ENCODE measurements at places on chromosomes 2 and 18.

GRCh38 chr2:197079414-197079813 lies 152.9 kb upstream of the PGAP1 start:
- no peak for DNase-seq

DNA sequence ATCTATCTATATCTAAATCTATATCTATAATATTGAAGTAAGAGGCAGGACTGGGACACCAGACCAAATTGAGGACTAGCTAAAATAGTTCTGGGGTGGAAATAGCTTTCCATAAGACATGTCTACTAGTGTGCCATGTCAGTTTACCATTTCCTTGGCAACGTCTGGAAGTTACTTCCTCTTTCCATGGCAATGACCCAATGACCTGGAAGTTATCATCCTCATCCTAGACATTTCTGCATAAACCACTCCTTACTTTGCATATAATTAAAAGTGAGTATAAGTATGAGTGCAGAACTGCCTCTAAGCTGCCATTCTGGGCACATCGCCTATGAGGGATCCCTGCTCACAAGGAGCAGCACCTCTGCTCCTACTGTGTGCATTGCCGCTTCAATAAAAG lies 734.0 kb upstream of the GCFC2 start:
- no peak for DNase-seq

DNA sequence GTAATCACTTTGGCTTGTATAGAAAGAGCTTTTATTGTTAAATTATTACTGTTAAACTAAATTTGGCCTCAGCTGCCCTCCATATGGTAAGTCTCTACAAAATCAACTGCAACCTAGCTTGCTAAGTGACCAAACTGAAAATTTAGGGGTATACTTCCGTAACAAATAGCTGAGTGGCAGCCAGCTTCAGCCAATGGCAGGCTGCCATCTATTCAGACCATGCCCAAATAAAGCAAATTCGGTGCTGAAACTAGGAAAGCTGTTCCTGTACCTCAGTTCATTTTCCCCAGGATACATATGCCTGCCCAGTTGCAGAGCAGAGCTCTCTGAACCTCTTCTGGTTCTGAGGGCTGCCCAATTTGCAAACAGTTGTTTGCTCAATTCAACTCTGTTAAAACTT lies 94.8 kb downstream of the EML6 start:
- no peak for DNase-seq

- no peak for DNase-seq
Measured at GRCh38 chr2:232214053-232214452, 164.5 kb upstream of the ALPP start.

GRCh38 chr2:48954935-48955334 lies 199.4 kb downstream of the FSHR start:
- DNase-seq, result no peak

- no peak for DNase-seq
Measured at GRCh38 chr2:185787227-185788145, 48.9 kb downstream of the FSIP2 start.

- peak; percentile 25 for DNase-seq
Measured at GRCh38 chr2:30915486-30915885, 108.2 kb upstream of the CAPN13 start.

DNA sequence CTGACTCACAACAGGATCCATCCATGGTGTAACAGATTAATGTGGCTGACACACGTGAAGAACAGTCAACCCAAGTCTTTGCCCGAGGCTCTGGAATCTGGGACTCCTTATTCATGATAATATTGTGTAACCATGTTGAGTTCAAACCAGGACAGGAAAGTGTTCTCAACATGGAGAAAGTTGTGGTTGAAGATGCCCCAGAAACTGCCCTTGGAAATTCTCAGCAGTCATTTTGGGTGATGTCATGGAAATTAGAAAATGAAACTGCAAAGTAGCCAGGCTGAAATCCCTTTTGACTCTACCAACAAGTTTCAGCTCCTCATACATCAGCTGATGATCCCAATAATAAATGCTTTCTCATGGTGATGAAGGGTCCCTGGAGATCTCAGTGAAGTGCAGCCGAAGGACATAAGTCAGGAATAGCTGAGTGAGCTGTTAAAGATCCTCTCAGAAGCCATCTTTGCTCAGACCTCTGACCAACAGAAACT lies 307.7 kb downstream of the TNS1 start:
- no peak for DNase-seq

GRCh38 chr2:54658564-54659071 lies 64.8 kb upstream of the EML6 start:
- DNase-seq, result no peak

DNA sequence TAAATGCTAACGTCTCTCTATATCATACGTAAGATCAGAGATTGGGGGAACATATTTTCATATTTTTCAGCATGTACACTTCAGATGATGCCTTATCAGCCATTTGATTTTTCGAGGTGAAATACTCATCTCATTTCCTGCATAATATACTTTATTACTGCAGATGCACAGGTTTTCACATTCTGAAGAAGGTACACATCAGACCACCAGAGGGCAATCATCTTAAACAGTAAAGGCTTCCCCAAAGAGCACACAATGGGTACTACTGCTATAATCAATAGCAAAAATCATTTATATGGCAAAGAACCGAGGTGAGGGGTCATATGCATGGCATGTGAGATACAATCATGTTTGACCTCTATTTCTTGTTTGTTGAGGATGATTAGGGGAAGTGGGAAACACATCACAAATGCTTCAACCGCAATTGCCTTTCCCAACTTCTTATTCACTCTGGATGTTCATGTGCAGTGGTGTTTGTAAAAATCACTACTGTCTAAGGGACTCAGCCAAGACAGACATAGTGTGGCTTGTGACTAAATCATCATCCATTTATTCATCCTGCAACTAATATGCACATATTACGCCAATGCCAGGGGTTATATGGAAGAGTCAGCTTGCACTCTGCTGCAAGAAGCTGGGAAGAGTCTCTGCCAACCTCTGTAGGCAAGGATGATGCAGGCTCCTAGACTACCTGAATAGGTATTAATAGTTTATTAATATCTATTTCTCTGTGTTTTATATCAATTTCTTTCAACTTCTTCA lies 118.7 kb downstream of the EPB41L3 start:
- DNase-seq, result no peak

DNA sequence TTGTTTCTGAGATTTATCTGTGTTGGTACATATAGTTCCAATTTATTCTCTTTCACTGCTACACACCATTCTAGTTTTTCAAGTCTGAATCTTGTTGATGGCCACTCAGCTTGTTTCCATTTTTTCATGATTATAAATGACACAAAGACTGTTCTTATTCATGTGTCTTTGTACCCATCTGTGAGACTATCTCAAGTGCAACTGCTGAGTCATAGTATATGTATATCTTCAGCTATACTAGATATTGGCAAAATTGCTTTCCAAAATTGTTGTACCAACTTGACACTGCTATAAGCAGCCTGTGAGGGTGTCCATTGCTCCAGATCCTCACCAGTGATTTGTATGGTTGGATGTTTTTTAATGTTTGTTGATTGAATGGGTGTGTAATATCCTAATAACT lies 37.2 kb upstream of the RTN4 start:
- no peak for DNase-seq

- no peak for DNase-seq
Measured at GRCh38 chr2:217774232-217774631, 228.6 kb downstream of the TNS1 start.

- no peak for DNase-seq
Measured at GRCh38 chr2:157722580-157723234, 94.0 kb upstream of the ACVR1C start.

- no peak for DNase-seq
Measured at GRCh38 chr2:181573140-181573736, 83.7 kb downstream of the CERKL start.

DNA sequence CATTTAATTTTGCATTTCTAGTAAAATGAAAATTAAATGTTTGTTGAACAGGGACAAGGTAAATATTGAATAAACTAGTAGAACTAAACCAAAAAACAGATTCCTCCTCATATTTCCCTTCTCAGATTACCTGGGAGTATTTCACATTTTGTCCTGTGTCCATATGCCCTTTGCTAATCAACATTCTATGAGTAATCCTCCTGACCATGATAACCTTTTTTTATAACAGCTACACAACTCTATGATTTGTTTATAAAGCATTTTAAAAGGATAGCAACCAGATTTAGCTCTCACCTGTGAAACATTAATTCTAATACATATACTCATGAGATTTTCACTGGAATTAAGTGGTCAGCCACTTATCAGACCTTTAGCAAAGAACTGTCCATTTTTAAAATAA lies 7.1 kb upstream of the DSG2 start:
- no peak for DNase-seq

DNA sequence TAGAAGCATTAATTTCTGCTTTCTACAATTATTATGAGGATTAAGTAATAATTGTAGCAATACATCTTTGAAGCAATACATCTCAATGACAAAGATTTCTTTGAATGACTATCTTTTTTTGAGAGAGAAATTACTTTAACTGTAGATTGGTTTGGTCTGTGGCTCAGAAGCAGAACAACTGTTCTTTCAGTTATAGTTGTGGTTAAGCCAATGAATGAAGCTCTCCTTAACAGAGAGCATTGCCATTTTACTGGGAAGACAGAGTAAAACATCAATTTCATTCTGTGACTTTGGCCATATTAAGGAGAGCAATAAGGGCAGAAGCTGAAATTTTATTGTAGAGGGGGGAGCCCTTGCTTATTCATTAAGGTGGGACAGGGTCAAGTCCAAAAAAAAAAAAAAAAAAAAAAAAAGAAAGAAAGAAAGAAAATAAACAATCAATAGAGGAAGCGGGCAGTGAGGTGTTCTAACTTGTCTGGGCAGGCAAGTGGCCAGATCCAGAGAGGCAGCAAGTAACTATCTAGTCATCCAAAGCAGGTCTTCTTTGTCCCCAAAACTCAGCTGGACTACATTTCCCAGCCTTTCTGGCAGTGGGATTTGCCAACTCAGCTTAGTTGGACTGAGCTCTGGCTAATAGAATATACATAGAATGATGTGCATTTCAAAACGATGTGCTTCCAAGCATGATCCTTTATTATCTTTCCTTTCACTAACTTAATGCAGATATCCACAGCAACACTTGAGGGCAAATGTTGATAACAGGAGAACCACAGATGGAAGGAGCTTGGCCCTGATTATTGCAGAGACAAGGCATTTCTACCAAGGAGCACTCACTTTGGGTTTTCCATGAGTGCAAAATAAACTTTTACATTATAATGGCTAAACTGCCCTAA lies 462.7 kb upstream of the CDH20 start:
- DNase-seq, result no peak

GRCh38 chr2:31052284-31052683 lies 86.0 kb downstream of the GALNT14 start:
- DNase-seq, result no peak

- no peak for DNase-seq
Measured at GRCh38 chr2:45131587-45131986, 122.3 kb upstream of the SIX2 start.

- no peak for DNase-seq
Measured at GRCh38 chr2:33370636-33371265, 105.7 kb upstream of the RASGRP3 start.

- DNase-seq, result no peak
Measured at GRCh38 chr2:27809761-27810241, 38.3 kb downstream of the MRPL33 start.

GRCh38 chr2:231099918-231100317 lies 24.9 kb downstream of the HTR2B start:
- no peak for DNase-seq

DNA sequence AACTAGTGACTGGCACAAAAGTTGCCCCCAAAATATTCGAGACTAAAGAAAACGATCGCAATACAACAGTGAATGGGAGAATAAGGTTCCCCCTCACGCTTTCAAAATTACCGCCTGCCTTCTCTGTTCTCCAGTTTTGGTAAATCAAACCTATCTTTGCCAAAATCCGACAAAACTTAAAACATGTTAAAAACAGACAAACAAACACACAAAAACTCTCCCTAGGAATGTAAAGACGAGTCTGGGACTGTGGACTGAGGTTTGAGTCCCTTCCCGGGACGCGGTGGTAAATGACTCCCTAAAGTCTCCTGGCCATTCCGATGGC lies 435 bp upstream of the IMPACT start:
- DNase-seq, result no peak

DNA sequence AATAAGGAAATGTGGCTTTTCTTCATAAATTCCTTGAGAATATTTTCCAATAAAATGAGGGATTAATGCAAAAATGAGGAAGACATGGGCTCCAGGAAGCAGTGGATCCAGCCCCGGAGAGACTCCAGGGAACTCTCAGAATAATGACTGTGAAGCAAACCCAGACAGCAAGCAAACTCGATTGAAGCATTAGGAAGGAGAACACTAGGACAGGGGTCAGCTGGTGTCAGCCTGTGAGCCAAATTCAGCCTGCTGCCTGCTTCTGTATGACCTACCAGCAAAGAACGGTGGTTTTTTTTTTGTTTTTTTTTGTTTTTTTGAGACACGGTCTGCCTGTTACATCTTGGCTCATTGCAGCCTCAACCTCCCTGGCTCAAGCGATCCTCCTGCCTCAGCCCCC lies 274.3 kb upstream of the FBXO11 start:
- no peak for DNase-seq

- DNase-seq, result no peak
Measured at GRCh38 chr2:196586511-196586991, 53.0 kb upstream of the CCDC150 start.

DNA sequence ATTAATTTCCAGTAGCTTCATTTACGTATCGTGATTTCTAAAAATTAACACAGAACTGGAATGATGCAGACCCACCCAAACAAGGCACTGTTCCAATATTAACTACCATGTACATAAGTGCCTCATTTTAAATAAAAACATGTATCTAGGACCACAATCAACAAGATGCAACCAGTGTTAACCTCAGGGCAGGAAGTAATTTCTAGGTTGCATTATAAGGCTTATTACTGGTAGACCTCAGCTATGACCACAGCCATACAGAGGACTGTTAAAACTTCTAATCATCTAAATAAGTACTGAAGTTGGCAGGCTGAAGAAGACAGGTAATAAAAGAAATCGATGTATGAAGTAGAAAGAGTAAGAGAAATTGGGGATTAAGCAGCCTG lies 262.9 kb downstream of the HDAC4 start:
- no peak for DNase-seq

DNA sequence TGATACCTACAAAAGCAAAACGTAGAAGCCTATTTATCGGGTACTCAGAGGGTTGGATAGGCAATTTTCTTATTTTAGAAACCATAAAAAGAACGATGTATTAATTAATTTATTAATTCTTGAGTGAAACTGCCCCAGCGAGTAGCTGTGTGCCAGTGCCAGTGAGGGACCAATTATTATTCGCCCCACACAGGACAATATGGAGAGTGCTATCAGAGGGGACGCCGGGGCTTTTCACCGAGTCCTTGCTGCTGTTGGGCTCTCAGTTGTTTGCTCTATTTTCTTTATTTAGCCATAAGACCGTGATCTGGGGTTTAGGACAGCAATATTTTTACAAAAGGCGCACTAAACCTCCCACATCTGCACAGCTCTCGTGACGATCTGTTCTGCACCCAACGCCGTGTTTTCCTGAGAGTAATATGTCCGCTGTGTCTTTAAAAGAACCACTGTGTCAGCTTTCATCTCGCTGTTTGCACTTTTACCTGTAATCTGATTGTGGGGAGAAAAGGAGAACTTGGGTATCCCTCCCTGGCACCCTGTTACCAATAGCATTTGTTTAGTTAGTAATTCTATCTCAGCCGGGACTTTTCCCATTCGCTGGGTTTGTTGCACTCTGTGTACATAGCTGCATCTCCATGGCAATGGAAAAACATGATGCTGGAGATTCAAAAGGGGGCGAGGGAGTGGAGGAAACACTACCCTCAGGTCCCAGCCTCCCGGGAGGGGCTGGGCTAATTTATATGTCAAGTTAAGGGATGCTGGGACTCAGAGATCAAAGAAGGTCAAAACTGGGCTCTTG lies 30.1 kb upstream of the ZNF516 start:
- DNase-seq, result peak; percentile 60

- no peak for DNase-seq
Measured at GRCh38 chr2:225842939-225843338, 443.4 kb downstream of the NYAP2 start.

- no peak for DNase-seq
Measured at GRCh38 chr18:71374294-71375000, 1085.6 kb downstream of the SOCS6 start.
